ENCODE measurements at places on chromosomes 5 and 9.
A peak's percentile ranks its signal among the peaks of the same experiment; 100 is the strongest.

DNA sequence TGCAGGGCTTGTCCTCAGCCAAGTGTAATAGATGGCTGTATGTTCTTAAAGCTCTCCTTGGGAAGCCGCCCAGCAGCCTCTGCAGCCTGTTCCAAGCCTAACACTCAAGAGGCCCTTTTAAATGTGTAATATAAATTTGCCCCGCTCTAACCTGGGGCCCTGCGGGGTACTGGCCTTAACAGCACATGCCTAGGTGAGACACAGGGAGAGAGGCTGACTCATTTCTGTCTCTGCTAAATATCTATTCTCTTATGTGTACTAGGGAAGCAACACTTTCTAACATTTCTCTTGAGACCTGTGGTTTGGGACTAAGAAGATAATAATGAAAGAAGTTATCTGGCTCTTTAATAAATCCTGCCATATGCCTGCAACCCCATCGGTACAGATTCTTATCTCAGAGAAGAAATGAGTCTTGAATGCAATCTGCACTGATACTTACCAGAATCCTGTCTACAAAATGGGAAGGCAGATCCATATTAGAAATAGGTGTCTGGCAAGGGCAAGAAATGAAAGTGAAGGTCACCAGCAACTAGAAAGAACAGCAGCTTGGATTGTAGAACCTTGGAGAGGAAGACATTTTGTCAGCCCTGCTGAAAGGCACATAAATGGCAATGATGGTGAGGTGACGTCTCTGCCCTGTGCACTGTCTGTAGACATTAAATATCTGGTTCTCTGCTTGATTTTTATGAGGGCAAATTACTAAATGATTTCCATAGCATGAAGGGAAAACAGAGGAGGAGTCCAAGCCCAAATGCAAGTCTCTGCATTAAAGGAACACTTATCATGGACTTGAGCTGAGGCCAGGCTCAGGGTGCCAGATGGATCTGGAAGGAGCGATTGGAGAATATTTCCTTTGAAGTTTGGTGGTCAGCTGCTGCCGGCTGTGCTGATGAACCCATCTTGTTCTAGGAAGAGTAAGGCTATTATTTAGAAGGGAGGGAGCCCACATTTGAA lies 14.5 kb upstream of the TGFBI start:
- no peak for DNase-seq

- DNase-seq = no peak
These were observed 18.3 kb downstream of the RANBP17 start for GRCh38 chr5:170880084-170880483.

- no peak for DNase-seq
These were observed 6.1 kb upstream of the PCDHA11 start for GRCh38 chr5:140862441-140863295.

DNA sequence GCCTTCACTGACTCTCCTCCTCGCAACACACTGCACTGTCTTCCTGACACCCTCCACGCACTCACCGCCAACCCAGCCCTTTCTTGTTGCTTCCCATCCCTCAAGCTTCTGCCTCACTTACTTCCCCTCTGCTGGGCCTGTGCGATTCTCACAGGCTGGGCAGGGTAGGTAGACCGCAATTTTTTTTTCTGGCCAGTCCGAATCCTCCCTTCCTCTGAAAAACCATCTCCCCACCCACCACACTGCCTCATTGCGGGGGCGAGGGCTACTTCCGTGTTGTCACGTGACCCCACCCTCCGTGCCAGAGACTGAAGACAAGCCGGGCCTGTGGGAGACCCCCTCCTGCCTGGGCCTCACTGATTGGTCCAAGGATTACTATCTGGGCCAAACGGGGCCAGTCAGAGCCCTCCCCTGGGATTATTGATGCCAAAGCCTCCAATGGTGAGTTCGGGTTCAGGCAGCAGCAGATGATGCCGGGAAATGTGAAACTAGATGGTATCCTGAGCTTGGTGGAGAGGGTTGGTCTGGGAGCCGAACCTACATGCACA lies 73.1 kb downstream of the STK10 start:
- peak; percentile 76 for DNase-seq

DNA sequence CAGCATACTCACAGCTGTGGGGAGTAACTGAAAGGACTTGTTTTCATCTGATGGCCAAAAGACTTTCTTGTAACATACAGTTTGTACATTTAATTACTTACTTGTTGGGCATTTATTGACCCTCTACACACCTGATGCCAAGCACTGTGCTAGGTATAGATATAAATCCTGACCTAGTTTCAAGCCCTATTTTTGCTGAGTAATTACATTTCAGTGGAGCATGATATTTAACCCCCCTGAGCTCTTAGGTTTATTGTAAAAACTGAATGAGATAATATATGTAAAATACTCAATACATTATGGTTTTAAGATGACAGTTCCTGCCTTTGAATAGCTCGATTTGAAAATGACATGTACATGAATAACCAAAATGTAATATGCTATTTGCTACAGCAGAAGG lies 68.1 kb upstream of the SLC12A2 start:
- DNase-seq = no peak

DNA sequence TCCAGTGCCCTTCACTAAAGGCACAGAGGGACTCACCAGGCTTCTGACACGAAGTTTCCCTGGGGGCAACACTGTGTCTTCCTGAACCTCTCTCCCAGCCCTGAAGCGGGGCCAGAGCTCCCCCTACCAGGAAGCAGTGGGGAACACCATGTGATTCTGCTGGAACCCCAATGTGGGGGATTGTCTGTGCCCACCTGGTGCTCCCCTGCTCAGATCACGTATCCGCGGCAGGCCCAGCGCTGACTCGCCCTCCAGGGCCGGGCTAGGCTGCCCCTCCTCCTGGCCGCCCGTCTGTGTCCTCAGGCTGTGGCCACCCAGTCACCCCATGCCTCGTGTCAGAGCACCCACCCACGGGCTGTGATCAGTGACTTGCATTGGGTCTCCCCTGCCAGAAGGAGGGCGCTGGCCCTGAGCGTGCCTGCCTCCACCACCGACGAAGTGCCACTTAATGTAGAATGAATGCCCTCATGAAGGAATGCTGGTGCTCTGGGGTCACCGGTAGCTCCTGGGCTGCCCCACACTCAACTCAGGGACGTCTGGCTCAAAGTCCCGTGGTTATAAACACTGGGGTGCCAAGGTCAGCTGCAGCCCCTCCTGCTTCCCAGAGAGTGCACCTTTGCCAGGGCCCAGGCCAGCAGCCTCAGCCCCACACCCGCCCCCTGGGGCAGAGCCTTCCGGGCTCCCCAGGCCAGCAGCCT lies 22.1 kb downstream of the SARDH start:
- DNase-seq = no peak

DNA sequence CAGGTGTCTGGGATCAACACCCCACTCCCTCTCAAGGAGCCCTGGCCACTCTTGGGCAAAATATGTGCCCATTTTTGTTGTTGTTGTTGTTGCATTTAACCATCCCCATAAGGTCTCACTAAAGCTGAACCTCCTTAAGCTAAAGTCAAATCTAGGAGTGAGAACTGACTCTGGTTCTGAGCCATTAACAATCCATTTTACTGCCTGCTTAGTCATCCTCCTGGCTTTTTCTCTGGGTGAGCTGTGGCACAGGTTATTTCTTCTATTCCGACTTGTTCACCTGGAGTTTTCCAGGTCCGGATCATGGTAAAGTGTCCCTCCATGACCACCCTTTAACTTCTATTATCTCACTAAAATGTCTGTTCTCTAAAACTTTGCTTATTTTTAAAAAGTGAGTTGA lies 85.2 kb downstream of the CAMK4 start:
- no peak for DNase-seq

DNA sequence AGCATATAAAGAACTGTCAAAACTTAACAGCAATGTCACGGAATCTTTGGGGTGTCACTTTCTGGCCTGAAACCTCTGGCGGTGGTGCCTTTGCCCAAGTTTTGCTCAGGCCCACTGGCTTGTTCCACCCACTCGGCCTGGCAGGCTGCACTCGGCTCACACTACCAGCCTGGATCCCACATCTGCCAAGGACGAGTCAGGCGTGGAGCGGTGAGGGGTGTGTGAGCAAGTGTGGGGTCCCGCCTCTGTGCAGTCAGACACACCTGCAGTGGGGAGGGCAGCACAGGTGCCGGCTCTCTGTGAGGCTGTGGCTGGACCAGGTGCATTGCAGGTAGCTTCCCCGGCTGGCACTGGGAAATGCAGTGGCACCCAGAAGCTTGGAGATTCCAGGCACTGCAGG lies 40.0 kb downstream of the TSPAN17 start:
- DNase-seq = no peak

DNA sequence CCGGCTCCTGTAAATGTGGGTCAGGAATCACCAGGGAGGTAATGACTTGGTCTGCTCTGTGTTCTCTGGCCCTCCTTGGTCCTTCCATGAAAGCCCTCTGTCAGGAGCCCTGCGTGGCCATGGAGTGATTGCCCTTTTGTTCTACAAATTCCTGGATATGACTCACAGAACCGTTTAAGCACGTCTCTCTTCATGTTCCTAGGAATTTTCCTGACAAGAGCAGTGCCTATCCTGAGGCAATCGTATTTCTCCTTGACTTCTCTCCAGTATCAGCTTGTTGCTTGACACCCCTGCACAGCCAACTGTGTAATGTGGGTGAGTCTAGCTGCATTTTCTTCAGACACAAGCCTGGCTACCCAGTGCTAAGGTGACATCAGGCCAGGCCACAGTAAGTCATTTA lies 274.3 kb upstream of the ZNF462 start:
- no peak for DNase-seq

DNA sequence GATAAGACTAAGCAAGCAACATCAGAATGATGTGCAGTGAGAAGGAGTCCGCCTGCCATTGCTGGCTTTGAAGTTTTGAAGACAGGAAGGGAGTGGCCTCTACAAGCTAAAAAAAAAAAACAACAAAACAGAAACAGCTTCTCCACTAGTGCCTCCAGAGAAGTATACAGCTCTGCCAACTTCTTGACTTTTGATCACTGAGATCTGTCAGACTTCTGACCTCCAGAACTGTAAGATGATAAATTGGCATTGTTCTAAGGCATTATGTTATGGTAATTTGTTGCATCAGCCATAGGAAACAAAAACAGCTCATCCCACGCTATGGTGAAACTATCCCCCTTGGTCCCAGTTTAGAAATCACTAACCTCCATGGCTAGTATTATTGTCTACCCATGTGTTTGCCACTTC lies 131.0 kb upstream of the VCAN start:
- no peak for DNase-seq

GRCh38 chr9:134283111-134283515 lies 43.1 kb upstream of the RXRA start:
- no peak for DNase-seq

DNA sequence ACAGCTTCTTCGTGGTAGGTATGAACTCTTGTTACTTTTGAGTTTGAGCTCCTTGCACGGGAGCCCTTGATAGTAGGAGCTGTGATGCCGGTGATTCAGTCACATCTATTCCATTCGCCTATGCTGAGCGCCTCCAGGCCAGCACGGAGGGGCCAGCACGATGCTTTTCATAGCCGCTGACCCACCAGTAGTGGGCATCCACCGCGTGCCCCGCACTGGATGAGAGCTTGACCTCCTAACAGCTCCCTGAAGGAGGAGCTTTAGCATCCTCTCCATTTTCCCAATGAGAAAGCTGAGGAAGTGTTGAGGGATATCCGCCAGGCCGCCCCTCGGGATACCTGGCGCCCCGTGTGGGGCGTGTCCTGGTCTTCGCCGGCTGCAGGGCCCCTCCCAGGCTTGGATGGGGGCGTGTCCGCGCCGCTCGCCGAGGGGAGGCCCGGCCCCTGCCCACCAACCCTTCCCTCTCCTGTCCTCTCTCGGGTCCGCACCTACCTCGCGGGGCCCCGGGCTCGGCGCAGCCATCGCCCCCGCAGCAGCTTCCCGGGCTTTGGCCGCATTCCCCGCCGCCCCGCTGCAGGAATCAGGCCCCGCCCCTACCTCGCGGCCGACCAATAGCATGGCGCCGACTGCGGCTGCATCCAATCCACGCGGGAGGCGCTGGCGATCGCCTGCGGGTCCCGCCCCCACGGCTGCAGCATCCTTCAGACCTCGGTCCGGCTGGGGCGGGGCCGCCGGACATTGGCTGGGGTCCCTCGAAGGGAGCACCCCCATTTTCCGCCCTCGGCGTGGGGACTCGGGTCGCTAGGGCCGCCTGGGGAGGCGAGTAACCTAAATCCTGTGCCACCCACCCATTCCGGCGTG lies at the start of gene PIP5KL1:
TSS of gene PIP5KL1 (minus strand) at position 547 of the 861 bp plus-strand sequence. CDS start at position 522, 25 bp downstream.
- peak; percentile 80 for DNase-seq
